A549 treated with CpdA at 1 μM for 4 hours (cell line): ENCODE measurements at places on chromosomes 7 and 10. TPM values are rescaled to one million over a fixed set of nuclear protein-coding genes. Genes with fewer than 3 reads are reported as not detected.

FFAR4 gene
- 0.16 to 0.27 TPM (median 0.18 TPM) in 5 replicates for total RNA-seq

ADAM22 gene
- 0.14 to 0.55 TPM (median 0.24 TPM) in 5 replicates for total RNA-seq

TMEM26 gene
- total RNA-seq = 0.06 to 0.13 TPM (median 0.10 TPM) in 4 of 5 replicates, not detected in the other

HSPA12A gene
- 11.9 to 14.6 TPM (median 13.5 TPM) in 5 replicates for total RNA-seq

CNNM1 gene
- 17.4 to 21.5 TPM (median 21.1 TPM) in 5 replicates for total RNA-seq

OGA gene
- 59.3 to 95.2 TPM (median 67.7 TPM) in 5 replicates for total RNA-seq

ACSM6 gene
- not detected in 5 replicates for total RNA-seq

MOGAT3 gene
- 0.08 TPM in 1 of 5 replicates, not detected in the others for total RNA-seq

STEAP4 gene
- not detected in 5 replicates for total RNA-seq

HECTD2 gene
- total RNA-seq = 3.0 to 4.3 TPM (median 3.5 TPM) in 5 replicates

SUN3 gene
- 0.15 to 0.91 TPM in 2 of 5 replicates, not detected in the others for total RNA-seq

COX19 gene
- total RNA-seq = 6.0 to 7.8 TPM (median 6.6 TPM) in 5 replicates

TAS2R41 gene
- not detected in 5 replicates for total RNA-seq

DDX50 gene
- total RNA-seq = 32.2 to 46.7 TPM (median 35.3 TPM) in 5 replicates

ACBD7 gene
- 0.48 to 1.3 TPM (median 0.95 TPM) in 5 replicates for total RNA-seq
